Stimulated activated CD4-positive, alpha-beta T cell treated with anti-CD3 and anti-CD28 coated beads, TNF-alpha, amount 100 ng/mL, for 1 hour (primary cell): ENCODE measurements at places on chromosomes 11 and 22.

- DNase-seq: no peak
Measured at GRCh38 chr11:73201888-73202780, 15.9 kb upstream of the P2RY2 start.

- no peak for DNase-seq
Measured at GRCh38 chr11:71241721-71242259, 10.6 kb downstream of the SHANK2 start.

GRCh38 chr11:84673753-84674152 lies 953.4 kb downstream of the DLG2 start:
- DNase-seq: no peak

GRCh38 chr22:38383417-38383816 lies 66.2 kb upstream of the CSNK1E start:
- DNase-seq: no peak

DNA sequence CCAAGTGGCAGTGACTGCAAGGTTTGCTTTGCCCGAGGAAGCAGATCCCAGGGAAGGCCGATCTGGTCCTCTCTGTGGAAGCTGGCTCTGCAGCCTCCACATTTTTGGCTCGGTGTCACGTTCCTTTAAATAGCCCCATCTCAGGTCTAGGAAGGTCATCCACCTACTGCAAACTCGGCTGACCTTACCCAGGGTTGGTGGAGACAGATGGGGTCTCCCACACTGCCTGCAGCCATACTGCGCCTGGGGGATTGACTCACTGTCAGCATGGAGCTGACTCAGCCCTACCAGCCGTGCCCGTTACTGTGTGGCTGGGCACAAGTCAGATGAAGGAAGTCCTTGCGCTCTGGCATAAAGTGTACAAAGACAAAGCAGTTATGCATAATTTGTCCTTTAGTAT lies 16.9 kb downstream of the CDPF1 start:
- DNase-seq: no peak

GRCh38 chr11:34236572-34236971 lies 121.2 kb downstream of the ABTB2 start:
- DNase-seq: no peak
